Ovary (tissue), 10 donors: ENCODE measurements at places on chromosomes 5 and 9. TPM values are rescaled to one million over a fixed set of nuclear protein-coding genes. Genes with fewer than 3 reads are reported as not detected.

DNA sequence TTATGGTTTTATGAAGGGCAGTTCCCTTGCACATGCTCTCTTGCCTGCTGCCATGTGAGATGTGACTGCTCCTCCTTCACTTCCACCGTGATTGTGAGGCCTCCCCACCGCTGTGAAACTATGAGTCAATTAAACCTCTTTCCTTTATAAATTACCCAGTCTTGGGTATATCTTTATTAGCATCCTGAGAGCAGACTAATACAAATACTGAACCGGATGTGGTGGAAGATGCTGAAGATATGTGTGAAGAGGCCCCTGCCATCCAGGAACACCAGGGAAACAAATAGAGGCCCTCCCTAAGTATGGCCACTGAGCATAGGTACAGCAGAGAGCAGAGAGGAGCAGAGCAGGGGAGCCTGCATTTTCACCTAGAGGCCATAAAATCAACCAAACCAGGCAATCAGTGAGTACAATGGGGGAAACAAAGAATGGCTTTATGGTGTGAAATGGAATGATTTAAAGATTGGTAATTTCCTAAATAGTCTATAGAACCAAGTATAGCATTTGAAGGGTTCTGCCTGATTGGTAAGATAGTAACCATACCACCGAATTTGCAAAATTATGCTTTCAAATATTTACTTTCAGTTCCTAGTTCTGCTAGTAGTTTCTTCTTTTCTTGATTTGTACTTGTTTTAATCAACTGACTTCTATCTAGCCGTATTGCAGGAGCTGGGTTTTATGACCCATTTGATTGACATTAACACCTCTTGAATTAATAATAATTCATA, 421.6 kb downstream of the IRX1 start:
- no peak overlapping the region for H3K27ac ChIP-seq
- no peaks in the 10 kb centered on the region for H3K36me3 ChIP-seq

DNA sequence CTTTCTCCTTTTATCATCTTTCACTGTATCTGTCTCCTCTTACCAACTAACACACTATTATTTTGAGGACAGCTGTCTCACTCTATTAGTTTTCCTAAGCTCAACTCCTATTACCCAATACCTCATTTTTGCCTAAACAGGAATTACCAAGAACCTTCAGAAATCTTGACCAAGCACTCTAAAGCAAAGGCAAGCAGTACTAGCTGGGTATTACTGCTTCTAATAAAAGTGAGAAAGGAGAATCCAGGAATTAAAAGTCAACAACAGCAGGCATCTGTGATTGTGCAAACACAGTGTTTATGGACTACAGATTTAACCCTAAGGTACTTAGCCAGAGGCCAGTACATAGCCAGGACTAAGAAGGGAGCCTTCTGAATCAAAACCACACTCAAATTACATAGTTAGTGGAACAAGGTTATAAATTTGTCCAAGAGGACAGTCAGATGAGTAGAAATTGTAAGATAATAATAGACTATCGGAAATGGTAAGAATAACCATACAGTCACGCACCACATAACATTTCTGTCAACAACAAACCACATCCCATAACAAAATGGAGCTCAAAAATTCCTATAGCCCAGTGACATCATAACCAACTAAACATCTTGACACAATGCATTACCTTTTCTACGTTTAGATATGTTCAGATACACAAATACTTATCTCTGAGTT, 8.3 kb downstream of the RFX3 start:
- H3K27ac ChIP-seq = no peak overlapping the region
- H3K4me3 ChIP-seq = no peak overlapping the region
- no peak for DNase-seq
- no peaks in the 10 kb centered on the region for H3K36me3 ChIP-seq
- no peaks in the 10 kb centered on the region for H3K4me1 ChIP-seq
- no peaks in the 10 kb centered on the region for H3K27me3 ChIP-seq

DNA sequence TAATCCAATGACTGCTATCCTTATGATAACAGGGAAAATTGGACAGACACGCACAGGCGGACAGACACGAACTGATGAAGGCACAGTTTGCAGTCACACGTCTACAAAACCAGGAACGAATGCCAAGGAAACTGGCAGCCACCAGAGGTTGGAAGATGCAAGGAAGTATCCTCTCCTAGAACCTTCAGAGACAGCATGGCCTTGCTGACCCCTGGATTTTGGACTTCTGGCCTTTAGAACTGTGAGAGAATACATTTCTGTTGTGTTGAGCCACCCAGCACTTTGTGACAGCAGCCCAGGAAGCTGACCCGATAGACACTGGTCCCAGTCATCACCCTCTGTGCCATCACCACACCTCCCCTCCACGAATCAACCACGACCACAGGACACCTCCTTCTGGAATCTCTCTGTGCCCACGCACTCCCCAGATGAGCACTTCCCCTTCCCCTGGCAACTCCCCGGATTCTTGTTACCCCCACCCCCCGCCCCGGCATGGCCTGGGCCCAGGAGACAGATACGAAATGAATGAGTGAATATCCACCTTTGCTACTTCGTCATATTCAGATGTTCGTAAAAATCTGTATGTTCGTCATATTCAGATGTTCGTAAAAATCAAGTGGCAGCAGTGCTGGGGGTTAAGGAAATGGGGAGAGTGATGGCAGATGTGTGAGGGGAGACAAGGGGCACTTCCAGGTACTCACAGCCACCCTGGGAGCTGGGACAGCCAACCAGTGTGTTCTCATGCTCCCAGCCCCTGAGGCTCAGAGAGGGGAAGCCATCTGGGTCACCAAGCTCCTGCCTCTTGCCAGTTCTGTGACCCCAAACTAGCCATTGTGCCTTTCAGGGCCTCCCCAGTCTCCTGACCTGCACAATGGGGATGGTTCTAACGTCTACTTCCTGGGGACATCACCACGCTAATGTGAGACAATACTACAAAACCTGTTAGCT, 18.5 kb downstream of the GBGT1 start:
- no peak overlapping the region for H3K4me3 ChIP-seq
- no peaks in the 10 kb centered on the region for H3K36me3 ChIP-seq
- H3K27me3 ChIP-seq = no peaks in the 10 kb centered on the region
- no peak overlapping the region for H3K27ac ChIP-seq
- H3K4me1 ChIP-seq = peaks cover 10% of the 10 kb centered on the region

DNA sequence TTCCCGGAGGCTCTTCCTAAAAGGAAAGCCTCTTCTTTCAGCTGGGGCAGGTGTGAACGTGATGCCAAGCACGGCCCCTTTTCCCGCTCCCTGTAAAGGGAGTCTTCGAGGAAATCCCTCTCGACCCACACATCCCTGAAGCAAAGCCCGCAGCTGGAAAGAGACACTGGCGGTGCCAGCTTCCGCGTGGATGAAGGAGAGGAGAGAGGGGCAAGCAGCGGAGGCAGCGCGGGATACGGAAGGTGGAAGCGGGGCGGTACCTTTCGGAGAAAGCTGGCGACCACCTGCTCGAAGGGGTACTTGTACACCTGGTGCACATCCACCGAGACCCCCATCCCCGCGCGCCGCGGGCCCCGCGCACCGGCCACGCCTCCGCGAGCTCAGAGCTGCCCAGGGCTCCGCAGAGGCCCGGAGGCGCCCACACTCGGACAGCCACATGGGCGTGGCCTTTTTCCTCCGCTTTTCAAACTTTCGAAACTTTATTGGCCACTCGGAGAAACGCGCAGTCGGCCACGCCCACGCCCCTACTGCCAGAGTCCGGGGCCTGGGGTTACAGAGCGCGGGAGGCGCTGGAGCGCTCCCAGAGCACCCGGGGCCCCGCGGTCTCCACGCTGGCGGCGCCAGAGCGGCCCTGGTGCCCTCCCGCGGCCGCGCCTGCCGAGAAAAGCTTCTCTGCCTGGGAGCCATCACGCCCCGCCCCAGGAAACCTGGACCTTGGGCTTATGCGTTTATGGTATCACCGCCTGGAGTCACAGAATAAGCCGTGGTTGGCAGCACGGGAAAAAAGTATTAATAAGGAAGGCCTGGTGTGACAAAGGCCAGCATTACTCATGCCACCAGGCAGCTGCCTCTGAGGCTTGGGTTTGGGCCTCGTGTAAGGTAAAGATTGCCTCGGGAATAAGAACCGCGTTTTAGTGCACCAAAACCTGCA, at the start of gene PRELID2:
TSS of gene PRELID2 (minus strand) at position 426 of the 931 bp plus-strand sequence. CDS start at position 335, 91 bp downstream.
- H3K4me3 ChIP-seq = peak within 1 kb of the TSS; percentile 79
- DNase-seq = peak; percentile 85
- peaks cover 7% of the 10 kb centered on the region for H3K4me1 ChIP-seq
- H3K27ac ChIP-seq = peak within 1 kb of the TSS; percentile 48
- no peaks in the 10 kb centered on the region for H3K36me3 ChIP-seq

DNA sequence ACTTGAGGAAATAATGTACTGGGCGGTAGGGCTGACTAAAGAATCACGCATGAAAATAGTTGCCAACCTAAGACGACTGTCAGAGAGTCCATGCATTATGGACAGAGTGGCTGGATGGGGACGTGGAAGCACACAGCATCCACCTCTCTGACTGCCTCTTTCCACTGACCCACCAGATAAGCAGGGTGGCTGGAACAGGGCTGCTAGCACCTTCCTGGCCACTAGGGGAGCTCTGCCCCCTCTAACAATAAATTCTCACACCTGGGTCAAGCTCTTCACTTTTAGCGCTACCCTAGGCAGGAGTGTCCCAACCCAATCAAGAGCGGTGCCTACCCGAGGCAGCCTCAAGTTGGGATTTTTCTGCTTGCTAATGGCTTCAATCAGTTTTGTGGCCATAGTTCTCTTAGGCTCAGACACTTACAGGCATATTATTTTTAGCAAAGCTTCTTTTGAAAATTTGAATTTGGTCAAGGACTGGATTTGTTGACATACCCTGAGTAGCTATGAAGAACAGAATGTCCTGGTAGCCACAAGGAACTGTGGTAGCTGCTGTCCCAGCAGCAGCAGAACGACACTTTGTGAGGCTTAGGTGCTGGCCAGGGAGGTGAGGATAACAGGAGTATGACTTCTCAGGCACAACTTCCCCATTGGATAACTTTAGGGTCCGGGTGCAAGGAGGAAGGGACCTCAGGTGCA, 6.9 kb upstream of the TPM2 start:
- no peak overlapping the region for H3K4me3 ChIP-seq
- H3K27ac ChIP-seq = no peak overlapping the region
- no peaks in the 10 kb centered on the region for H3K27me3 ChIP-seq
- DNase-seq = peak; percentile 69
- no peaks in the 10 kb centered on the region for H3K4me1 ChIP-seq
- no peaks in the 10 kb centered on the region for H3K36me3 ChIP-seq

The PCDHGB4 gene
- 9.3 TPM for total RNA-seq

The ENTPD2 gene
- 0.38 TPM for total RNA-seq

The IDNK gene
- 4.9 TPM for total RNA-seq

The ZBED3 gene
- 15.9 TPM for total RNA-seq

The ADAMTS2 gene
- 14.5 TPM for total RNA-seq

The JAKMIP2 gene
- total RNA-seq = 0.41 TPM

The GCNT4 gene
- 0.95 TPM for total RNA-seq

The ANKDD1B gene
- 0.57 TPM for total RNA-seq

The CCDC180 gene
- total RNA-seq = 6.9 TPM

The MAP3K1 gene
- 29.8 TPM for total RNA-seq

DNA sequence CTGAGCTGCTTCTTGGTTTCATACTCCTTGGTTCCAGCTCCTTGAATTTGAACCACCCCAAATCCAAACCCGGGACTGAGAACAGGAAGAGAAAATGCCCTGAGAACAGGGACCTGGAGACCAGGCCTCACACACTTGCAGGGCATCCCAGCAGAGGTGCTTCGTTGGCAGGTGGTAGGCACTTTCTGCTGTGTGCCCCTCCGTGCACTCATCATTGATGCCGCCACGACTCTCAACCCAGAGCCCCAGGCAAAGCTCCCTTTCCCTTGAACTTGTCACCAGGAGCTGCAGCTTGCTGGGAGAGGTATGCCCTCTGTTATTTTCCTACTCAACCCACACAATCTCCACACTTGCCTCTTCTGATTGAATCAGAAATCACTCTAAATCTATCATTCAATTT, 217.8 kb upstream of the IRX1 start:
- DNase-seq = no peak
- no peak overlapping the region for H3K4me3 ChIP-seq
- H3K36me3 ChIP-seq = no peaks in the 10 kb centered on the region
- H3K27ac ChIP-seq = no peak overlapping the region
- no peaks in the 10 kb centered on the region for H3K27me3 ChIP-seq
- no peaks in the 10 kb centered on the region for H3K4me1 ChIP-seq

DNA sequence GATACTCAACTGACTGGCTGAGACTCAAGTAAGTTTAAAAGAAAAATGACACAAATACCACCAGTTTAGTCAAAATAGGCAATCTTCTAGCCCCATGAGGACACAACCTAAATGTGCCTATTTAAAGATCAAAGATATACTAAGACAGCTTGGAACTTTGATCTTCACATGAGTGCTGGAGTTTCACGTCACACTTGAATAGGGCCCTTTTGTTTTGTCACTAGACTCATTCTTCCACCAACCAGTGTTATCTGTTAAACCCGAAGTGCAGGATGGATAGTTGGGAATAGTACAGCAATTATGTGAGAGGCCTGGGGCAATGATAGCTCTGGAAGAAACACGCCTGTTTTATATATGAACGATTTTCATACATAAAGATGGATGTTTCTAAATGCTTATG, 792.8 kb upstream of the NUDT12 start:
- H3K4me1 ChIP-seq = no peaks in the 10 kb centered on the region
- no peak for DNase-seq
- H3K27me3 ChIP-seq = no peaks in the 10 kb centered on the region
- H3K27ac ChIP-seq = no peak overlapping the region
- no peaks in the 10 kb centered on the region for H3K36me3 ChIP-seq
- H3K4me3 ChIP-seq = no peak overlapping the region

The RBM22 gene
- total RNA-seq = 35.5 TPM

- no peaks in the 10 kb centered on the region for H3K36me3 ChIP-seq
- no peaks in the 10 kb centered on the region for H3K27me3 ChIP-seq
- H3K27ac ChIP-seq = no peak overlapping the region
- H3K4me3 ChIP-seq = no peak overlapping the region
- no peak for DNase-seq
These were observed 46.4 kb downstream of the PKD2L2 start for GRCh38 chr5:137935694-137936093.

DNA sequence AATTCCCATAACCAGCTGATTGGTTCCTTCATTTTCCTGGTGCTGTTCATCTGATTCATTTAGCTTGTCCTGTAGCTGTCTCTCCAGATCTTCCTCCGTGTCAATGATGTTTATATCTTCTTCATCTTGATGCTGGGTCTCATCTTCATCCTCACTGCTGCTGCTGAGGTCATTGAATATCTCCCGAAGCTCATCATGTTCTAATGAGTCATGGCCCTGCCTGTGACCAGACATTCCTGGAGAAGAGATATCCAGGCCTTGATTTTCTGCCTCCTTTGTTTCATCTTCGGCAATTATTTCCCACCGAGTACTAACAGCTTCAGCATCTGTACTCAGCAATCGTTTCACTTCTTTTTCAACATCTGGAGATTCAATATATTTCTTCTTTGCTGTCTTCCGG, 1.4 kb downstream of the TAF7 start:
- H3K4me1 ChIP-seq = peaks cover 3% of the 10 kb centered on the region
- no peak overlapping the region for H3K27ac ChIP-seq
- peak overlapping the region; percentile 84 for H3K4me3 ChIP-seq
- DNase-seq = no peak
- no peaks in the 10 kb centered on the region for H3K27me3 ChIP-seq
- H3K36me3 ChIP-seq = no peaks in the 10 kb centered on the region
